ENCODE measurements at places on chromosomes 6 and 20.
A peak's percentile ranks its signal among the peaks of the same experiment; 100 is the strongest.

DNA sequence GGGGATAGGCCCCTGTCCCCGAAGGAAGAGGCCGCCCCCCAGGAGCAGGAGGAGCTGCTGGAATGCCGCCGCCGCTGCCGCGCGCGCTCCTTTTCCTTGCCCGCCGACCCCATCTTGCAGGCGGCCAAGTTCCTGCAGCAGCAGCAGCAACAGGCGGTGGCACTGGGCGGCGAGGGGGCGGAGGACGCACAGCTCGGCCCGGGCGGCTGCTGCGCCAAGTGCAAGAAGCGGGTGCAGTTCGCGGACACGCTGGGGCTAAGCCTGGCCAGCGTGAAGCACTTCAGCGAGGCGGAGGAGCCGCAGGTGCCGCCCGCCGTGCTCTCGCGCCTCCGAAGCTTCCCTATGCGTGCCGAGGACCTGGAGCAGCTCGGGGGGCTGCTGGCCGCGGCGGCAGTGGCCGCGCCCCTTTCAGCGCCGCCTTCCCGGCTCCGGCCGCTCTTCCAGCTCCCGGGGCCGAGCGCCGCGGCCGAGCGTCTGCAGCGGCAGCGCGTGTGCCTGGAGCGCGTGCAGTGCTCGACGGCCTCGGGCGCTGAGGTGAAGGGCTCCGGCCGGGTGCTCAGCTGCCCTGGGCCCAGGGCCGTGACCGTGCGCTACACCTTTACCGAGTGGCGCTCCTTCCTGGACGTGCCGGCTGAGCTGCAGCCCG lies 630 bp downstream of the PPP1R3G start:
- DNase-seq: peak; percentile 19

GRCh38 chr6:121465101-121465500 lies 29.7 kb downstream of the GJA1 start:
- DNase-seq: no peak

DNA sequence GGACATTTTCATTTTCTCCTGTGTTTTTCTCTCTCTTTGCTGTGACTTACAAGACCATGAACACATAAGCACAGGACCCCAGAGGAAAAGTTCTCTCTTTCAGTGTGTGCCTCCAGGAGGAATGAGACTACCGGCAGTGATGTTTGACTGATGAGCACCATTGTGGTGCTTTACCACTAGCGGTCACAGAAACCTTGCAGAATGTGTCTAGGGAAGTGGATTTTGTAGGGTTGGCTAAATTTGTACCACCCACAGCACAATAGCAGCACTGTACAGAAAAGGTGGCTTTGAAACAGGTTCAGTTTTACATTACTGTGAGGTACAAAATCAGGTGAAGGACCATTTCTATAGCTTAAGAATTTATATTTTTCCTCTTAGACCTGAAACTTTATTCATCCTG lies 301.9 kb upstream of the SUPT3H start:
- DNase-seq: no peak

DNA sequence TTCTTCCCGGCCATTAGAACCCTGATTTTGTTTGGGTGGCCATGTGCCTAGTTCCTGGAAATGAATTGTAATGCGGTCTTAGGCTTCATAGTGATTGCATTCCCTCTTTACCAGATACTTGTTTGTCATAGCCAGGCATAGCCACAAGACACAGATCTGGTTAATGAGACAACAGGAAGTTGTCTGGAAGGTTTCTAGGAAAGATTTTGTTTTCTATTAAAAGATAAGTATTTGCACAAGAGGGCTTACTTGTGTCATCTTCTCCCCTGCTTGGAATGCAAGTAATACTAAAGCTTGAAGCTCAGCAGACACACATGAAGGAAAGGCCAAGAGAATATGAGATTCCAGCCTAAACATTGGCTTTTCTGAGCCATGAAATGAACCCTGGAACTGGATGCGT lies 12.9 kb downstream of the FARS2 start:
- DNase-seq: no peak

DNA sequence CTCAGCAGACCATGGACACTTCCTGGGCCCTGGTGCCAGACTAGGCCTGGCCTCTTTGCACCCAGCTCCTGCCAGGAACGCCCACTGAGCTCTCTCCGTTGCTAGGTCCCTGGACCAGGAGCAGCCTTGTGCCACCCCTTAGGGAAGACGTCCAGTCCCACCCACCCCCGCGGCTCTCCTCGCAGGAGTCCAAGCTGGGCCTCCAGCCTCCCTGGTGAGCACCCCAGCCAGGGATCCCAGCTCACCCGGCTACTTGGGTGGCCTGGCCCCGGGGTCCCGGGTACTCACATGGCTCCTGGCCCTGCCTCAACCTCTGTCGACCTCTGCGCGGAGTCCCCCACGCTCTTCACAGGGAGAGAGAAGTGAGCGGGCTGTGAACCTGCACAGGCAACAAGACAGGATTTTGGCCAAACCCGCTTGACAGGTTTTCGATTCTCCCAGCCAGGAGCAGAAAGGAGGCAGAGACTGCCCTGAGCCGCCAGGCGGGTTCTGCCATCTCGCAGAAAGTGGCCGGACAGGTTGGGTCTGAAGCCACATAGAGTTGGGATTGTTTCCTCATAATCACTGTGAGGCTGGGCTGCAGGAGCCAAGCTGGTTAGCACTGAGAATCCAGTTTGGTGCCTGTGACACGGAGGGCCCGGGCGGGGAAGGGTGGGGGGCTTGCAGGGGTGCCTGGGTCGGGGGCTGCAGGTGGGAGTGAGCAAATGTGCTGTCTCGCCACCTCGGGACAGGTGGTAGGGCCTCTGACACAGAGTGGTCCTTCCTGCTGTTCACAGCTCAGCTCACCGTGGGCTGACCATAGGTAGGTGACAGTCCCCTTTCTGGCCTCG lies at the start of gene RBBP8NL:
Gene RBBP8NL, minus strand, starts transcription at position 368 of the 830 bp plus-strand sequence. CDS start 7,892 bp downstream, outside the sequence.
- no peak for DNase-seq

DNA sequence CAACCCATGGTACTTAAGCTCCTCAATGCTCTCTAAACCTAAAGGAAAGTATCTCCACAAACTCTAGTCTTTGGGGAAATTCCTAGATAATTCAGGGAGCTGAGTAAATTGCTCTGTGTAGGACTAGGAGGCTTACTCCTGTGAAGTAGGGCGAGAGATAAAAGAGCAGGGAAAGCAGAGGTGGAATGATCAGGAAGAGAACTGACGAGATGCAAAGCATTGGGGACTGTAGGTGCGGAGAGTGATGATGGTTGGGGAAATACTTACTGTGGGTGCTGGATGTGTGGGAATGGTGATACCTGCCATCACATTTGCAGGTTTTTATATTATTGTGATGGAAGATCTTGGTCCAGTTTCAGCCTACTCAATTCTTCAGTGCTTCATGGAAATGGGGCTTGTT lies 1.6 kb upstream of the LATS1 start:
- DNase-seq: no peak

- peak; percentile 32 for DNase-seq
These were observed 423 bp downstream of the KLHDC3 start for GRCh38 chr6:43014434-43014909.

DNA sequence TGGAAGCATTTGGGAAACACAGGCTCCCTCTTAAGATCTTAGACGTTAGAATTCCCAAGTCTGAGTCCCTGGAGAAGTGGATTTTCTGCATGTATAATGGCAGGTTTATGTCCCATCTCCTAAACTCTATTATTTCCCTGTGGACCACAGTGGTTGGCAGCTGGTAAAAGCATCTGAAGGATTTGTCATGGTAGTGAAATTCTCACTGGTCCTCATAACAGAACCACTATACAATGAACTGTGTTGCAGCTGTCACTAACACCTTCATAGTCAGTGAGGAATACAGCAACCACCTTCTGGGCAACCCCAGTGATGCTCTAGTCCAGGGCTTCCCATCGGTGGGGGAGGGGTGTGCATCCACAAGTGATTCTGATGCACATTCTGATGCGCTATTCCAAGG lies 396.9 kb downstream of the ZFAND3 start:
- no peak for DNase-seq

DNA sequence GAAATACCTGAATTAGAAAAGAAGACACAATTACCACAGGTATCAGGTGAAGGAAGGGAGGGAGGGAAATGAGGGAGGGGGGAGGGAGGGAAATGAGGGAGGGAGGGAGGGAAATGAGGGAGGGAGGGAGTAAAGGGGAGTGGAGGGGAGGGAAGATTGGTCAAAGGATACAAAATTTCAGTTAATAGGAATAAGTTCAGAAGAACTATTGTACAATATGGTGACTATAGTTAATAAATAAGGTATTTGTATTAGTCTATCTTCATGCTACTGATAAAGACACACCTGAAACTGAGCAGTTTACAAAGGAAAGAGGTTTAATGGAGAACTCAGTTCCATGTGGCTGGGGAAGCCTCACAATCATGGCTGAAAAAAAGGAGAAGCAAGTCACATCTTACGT lies 185.7 kb downstream of the EYA2 start:
- DNase-seq: no peak

DNA sequence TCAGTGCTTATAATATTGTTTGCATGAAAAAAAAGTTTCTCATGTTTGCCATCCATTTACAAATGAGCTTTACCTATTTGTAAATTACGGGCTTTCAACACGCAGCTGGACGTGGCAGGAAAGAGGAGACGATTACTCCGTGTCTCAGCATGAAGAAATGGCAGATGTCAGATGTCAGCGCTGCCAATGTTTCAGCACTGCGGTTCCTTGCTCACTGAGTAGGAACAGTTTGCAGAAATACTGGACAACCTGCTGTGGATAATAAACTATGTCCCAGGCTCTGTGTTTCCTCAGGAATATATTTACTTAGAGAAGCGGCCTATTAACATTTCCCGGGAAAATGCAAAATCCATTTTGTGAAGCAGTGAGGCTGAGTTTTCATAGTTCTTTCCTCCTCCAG lies 22.7 kb downstream of the RAMACL start:
- no peak for DNase-seq

DNA sequence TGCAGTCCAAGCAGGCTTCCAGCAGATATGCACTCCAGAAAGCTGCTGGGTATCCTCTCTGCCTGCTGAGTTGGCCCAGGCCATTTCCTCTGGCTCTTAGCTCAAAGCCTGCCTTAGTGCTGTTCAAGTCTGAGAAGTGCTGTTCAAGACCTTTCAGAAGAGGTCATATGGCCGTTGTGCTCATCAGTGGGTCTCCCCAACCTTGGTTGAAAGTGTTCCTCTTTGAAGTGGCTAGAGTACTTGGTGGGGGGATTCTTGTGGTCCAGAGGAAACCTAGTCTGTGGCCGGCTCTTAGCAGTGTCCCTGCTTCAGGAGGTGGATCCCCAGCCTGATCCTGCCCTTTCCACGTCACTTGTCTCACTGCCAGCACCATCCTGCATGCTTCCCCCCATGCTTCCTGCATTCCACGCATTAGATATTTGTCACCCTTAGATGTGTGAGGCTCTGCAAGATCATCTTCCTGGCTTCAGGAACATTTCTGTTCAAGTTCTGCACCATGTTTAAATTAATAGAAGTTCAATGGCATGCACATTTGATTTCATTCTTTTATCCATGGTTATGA lies 105.0 kb downstream of the FIG4 start:
- peak; percentile 67 for DNase-seq

DNA sequence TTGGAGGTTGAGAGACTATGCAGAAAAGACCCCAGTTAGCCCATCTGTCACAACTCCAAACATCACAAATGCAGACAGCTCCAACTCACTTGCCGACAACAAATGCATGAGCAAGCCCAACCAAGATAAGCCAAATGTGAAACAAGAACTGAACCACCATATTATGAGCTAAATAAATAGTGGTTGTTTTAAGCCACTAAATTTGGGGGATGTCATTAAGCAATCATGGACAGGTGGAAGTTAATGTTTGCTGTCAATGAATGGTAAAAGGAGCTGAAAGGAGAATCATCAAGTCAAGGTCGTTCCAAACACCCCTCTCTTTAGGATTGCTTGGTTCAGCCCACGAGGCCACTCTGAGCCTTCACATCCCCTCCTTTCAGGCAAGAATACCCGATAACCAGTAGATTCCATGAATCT lies 71.2 kb upstream of the PLCB4 start:
- DNase-seq: no peak

GRCh38 chr20:50389808-50390684 lies 120.1 kb upstream of the PTPN1 start:
- DNase-seq: no peak

DNA sequence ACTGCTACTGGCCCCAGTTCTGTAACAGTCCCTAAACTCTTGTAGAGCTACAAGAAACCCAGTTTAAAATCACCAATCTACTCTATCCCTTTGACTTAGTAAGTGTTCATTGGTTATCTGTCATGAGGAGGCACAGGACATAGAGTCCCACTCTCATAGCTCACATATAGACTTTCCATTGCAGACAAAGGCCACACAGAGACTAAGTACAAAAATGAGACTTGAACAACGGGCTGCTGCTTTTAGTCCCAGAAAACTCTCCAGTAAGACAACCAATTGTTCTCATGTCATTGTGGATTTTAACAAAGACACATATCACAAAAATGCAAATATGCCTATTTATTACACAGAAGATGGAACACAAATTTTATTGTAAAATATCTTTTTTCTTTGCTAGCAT lies 197.4 kb downstream of the PTPRK start:
- DNase-seq: no peak

DNA sequence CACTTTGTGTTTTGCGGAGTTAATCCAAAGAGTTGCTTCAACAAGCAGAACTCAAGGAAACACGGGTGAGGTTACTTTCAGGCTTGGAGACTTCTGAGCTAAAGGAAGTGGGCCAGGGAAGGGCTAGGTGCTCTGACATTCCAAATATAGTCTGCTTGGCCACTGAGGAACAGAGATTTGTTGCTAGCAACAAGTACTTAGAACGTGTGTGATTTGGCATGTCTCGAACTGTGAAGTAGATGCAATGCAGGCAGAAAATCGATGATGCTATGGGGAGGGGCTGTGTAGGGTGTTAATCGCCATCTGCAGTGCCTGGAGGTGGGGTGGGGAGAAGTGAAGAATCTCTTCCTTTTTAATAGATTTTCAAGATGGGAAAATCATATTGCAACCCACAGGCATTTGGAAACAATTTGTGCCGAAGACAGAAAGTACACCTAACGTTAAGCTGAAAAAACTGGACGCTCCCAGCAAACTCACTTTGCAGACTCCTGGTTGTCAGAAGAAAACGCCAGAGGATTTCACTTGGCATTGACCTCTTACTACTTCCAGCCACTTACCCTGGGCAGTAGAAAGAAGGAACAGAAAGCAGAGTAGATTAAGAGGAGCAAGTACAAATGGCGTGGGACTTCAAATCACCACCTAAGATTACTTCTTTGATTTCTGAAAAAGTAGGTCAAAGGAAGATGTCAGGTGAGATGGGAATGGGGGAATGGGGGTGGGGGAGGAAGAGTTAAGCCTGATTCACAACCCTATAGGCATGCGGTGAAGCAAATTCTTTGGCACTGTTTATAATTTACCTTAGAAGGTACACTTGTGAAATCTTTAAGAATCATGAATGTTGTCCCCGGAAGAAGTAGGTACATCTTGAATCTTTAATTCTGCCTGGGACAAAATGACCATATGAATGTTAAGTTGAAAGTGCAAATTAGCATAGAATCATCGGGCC lies 314.1 kb downstream of the CD83 start:
- no peak for DNase-seq

GRCh38 chr6:91852252-91852651 lies 1265.4 kb upstream of the MAP3K7 start:
- DNase-seq: no peak

Data from fibroblast of upper back skin (primary cell).